ENCODE measurements at places on chromosomes 13 and 19.

DNA sequence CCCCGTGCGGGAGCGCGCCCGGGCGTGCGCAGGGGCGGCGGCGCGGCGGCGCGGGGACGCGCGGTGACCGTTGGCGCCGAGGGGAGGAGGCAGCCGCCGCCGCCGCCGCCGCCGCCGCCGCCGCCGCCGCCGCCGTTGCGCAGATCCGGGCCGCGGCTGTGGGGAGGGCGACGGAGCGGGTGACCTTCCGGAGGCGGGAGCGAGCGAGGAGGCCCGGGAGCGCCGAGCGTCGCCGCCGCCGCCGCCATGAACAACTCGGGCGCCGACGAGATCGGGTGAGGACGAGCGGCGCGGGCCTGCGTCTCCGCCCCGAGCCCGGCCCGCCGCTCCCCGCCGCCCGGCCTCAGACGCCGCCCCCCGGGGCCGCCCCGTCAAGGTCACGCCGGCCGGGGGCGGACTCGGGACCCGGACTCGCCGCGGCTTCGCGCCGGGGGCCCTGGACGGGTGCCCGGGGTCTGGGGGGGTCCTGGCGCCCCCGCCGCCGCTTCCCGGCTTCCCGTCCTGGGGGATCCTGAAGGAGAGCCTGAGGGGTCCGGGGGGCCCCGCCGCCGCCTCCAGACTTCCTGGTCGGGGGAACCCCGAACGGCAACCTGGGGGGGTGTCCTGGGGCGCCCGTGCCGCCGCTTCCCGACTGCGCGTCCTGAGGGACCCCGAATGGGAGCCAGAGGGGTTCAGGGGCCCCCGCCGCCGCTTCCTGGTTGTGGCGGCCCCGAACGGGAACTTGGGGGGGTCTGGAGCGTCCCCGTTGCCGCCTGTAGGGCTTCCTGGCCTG lies at the start of gene DAZAP1:
TSS of gene DAZAP1 (plus strand) at position 59 of the 772 bp plus-strand sequence. CDS start at position 247, 188 bp downstream.
- peak within 1 kb of the TSS; percentile 91 for H3K4me3 ChIP-seq
- H3K27me3 ChIP-seq = peaks cover 14% of the 10 kb centered on the region
- ATAC-seq = peak; percentile 67
- peaks cover 58% of the 10 kb centered on the region for H3K4me1 ChIP-seq

- peaks cover 9% of the 10 kb centered on the region for H3K4me1 ChIP-seq
- H3K27me3 ChIP-seq = peaks cover 26% of the 10 kb centered on the region
- no peak overlapping the region for H3K4me3 ChIP-seq
- H3K27ac ChIP-seq = no peak overlapping the region
These were observed 79.7 kb upstream of the MBNL2 start for GRCh38 chr13:97142452-97142851.

DNA sequence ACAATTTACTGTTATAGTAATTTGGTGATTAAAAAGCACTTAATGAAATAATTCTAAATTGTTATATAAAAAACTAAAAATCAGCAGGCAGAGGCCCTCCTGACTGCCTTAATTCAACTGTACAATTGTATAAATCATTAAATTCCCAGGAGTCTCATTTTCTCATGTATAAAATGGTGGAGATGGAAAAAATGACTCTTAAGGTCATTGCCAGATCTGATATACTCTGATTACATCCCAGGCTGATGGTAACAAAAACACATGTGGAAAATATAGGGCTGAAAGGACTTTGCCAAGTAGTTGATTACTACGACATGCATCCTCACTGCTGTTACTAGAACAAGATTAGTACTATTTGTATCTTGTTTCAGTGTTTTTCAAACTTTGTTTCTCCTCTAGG lies 1020.0 kb upstream of the SLC10A2 start:
- H3K4me1 ChIP-seq = no peaks in the 10 kb centered on the region
- no peak overlapping the region for H3K4me3 ChIP-seq
- ATAC-seq = no peak
- no peaks in the 10 kb centered on the region for H3K36me3 ChIP-seq
- no peaks in the 10 kb centered on the region for H3K27me3 ChIP-seq
- no peak overlapping the region for H3K27ac ChIP-seq

- H3K4me1 ChIP-seq = peaks cover 67% of the 10 kb centered on the region
- ATAC-seq = peak; percentile 90
- peak within 1 kb of the TSS; percentile 99 for H3K4me3 ChIP-seq
- no peaks in the 10 kb centered on the region for H3K27me3 ChIP-seq
These were observed at the start of gene HSH2D for GRCh38 chr19:16143399-16144215. HSH2D (plus strand) TSS chr19:16143685; CDS start chr19:16148751, 5,066 bp downstream.

DNA sequence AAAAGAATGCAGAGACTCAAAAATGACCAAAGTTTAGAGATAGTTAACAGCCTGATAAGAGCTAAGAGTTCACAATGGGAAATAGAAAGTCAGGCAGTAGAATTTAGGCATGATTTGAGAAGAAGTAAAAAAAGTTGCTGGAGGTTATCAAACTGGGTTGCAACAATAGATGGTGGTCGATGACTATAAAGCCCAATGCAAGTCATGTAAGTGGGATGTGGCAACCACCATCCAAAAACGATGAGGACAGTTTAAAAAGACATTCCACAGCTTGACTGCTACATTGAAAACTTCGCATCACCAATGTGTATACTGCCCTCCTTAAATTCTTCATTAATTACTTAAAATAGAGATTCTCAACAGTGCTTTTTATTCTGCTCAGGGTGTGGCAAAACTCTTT lies 19.7 kb downstream of the ELF1 start:
- H3K36me3 ChIP-seq = peaks cover 30% of the 10 kb centered on the region
- H3K27ac ChIP-seq = peak overlapping the region; percentile 9
- no peak for ATAC-seq
- H3K4me3 ChIP-seq = no peak overlapping the region
- no peaks in the 10 kb centered on the region for H3K27me3 ChIP-seq
- peaks cover 71% of the 10 kb centered on the region for H3K4me1 ChIP-seq

DNA sequence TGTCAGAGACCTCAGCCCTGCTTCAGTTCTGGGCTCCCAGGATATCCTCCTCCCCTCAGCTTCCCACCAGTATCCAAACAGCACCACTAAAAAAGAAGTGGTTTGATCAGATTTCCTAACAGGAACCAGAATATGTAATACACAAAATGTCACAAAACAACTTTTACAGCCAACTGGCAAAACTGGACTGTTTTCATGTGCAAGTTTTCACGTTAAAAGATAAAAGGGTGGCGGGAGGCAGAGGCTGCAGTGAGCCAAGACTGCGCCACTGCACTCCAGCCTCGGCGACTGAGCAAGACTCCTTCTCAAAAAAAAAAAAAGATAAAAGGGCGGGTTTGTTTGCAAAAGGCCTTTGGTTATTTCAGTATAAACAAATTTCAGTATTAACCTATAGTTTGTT lies 13.1 kb downstream of the PCID2 start:
- no peak overlapping the region for H3K27ac ChIP-seq
- no peaks in the 10 kb centered on the region for H3K4me1 ChIP-seq
- H3K4me3 ChIP-seq = no peak overlapping the region

DNA sequence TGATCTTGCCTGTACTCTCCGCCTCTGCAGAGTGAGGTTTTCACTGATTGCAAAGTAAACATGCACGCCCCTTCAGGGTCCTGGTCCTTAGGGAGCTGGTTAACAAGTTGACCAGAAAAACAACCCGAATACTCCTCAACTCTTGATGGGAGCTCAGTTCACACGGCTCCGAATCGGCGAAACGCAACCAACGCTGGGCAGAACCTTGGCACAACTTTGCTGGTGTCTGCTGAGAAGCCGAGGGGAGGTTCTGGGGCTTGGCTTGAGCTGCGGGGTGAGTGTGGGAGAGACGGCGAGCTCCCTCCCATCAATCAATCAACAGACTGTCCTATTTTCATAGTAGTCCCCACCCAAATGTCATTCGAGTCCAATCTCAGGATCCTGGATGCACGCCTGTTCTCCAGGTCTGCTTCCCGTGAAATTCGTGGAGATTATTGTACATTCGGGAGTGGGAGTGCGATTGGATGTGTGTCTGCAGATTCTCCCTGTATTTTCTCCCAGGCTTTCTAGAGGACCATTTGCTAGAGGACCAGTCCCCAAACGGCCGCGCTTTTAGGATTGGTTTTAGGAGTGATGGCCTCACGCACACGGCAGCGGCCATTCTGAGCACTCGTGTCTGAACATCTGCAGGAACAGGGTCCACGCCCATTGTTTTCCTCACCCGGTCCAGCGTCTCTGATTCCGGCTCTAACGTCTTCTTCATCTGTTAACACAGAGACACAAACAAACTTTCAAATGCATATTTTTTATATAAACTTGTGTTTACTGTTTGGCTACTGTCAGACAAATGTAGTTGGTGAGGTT lies 51.6 kb upstream of the F7 start:
- no peaks in the 10 kb centered on the region for H3K27me3 ChIP-seq
- no peak overlapping the region for H3K27ac ChIP-seq
- ATAC-seq = no peak
- H3K4me3 ChIP-seq = no peak overlapping the region
- H3K36me3 ChIP-seq = no peaks in the 10 kb centered on the region
- H3K4me1 ChIP-seq = no peaks in the 10 kb centered on the region

GRCh38 chr13:82330499-82330898 lies 1551.8 kb downstream of the SLITRK1 start:
- H3K36me3 ChIP-seq = no peaks in the 10 kb centered on the region
- H3K27me3 ChIP-seq = no peaks in the 10 kb centered on the region
- no peaks in the 10 kb centered on the region for H3K4me1 ChIP-seq
- no peak overlapping the region for H3K4me3 ChIP-seq
- no peak overlapping the region for H3K27ac ChIP-seq
- ATAC-seq = no peak

DNA sequence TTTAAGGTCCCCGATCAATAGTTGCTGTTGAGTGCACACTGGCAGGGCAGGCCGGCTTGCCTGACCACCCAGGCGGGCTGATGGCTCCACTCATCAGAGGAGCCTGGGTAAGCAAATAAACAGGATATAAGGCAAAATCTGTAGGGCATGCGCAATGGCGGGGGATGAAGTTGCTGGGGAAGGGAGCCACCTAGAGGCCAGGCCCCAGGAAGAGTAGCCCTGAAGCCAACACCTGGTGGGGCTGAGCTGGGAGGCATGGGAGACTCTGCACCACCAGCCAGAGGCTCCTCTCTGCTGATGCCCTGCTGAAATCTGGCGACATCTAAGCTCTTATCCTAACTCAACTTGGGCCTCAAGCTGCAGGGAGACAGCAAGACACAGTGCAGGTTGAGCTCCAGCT lies 324.3 kb downstream of the ZNF536 start:
- H3K4me1 ChIP-seq = no peaks in the 10 kb centered on the region
- H3K27ac ChIP-seq = no peak overlapping the region
- ATAC-seq = no peak
- no peaks in the 10 kb centered on the region for H3K36me3 ChIP-seq
- no peaks in the 10 kb centered on the region for H3K27me3 ChIP-seq

DNA sequence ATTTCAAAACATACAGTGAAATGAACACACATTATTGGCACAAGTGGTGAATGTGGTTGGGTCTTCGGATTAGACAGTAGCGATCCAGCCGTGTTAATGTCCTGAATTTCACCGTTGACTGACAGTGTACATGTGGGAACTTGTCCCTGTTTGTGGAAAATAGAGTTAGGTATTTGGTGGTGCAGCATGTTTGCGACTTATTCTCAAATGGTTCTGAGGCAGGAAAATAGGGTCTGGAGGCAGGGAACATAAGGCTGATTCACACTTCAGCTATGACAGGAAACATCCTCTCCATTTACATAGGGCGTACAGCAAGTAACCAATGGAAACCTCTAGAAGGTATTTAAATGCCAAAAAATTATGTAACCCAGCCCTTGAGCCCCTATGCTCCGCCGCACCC lies 4.2 kb downstream of the LGALS7B start:
- H3K4me1 ChIP-seq = no peaks in the 10 kb centered on the region
- no peak overlapping the region for H3K27ac ChIP-seq
- no peak for ATAC-seq
- H3K4me3 ChIP-seq = peak overlapping the region; percentile 12
- no peaks in the 10 kb centered on the region for H3K36me3 ChIP-seq
- H3K27me3 ChIP-seq = no peaks in the 10 kb centered on the region

DNA sequence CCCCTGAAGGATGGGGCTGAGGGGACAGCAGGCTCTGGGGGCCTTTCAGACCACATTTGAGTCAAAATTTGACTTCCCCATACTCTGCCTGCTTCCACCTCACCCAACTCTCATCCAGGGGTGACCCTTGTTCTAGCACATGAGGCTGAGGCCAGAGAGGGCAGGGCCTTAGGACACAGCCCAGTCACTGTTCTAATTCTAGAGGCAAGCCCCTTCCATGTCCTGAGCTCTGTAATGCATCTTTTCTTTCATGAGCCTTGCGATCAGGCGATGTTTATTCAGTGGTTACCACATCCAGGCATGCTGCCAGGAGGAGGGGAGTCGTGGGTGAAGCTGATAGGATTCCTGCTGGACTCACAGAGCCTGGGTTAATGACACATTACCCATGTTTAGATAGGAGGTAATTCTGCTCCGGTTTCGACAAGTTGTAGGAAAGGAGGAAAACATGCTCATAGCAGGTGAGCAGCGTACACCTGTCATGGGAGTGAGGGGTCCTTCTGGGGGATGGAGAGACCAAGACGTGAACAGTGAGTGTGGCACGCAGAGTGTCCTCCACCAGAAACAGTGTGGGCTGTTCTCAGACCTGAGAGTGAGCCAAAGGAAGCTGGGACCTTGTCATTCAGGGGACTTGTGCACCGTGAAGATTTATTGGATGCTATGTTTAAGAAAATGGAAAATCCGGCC lies 9.3 kb downstream of the RPS9 start:
- peaks cover 64% of the 10 kb centered on the region for H3K4me1 ChIP-seq
- H3K27me3 ChIP-seq = no peaks in the 10 kb centered on the region
- no peak for ATAC-seq

DNA sequence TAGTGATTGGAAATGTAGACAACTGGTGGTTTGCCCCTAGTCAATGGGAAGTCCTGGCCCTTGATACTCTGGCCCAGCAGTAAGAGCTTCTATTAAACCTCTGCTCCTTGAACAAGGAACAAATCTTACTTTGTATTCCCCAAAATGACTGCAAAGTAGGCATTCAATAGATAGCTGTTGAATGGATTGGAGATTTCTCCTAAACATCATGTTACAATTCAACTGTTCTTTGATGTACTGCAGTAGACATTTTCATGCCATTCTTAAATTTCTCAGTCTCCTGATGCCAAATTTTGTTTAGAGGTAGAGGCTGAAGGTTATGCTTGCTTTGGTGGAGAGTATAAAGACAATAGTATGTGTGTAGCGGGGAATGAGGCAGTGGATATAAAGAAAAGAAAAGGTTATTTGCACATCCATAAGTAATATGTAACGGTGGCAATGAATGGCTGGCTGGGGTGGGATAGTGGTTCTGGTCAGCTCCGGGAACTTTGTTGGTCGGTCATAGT lies 12.8 kb downstream of the MIR17HG start:
- H3K27me3 ChIP-seq = no peaks in the 10 kb centered on the region
- no peak overlapping the region for H3K4me3 ChIP-seq
- H3K36me3 ChIP-seq = peaks cover 31% of the 10 kb centered on the region
- no peak for ATAC-seq

GRCh38 chr13:111397202-111397880 lies 76.9 kb downstream of the TEX29 start:
- no peak overlapping the region for H3K27ac ChIP-seq
- no peak for ATAC-seq
- H3K4me3 ChIP-seq = no peak overlapping the region
- H3K4me1 ChIP-seq = no peaks in the 10 kb centered on the region
- H3K36me3 ChIP-seq = no peaks in the 10 kb centered on the region
- no peaks in the 10 kb centered on the region for H3K27me3 ChIP-seq

GRCh38 chr13:100540621-100541020 lies 48.0 kb downstream of the GGACT start:
- no peaks in the 10 kb centered on the region for H3K27me3 ChIP-seq
- no peak overlapping the region for H3K27ac ChIP-seq
- ATAC-seq = no peak
- no peak overlapping the region for H3K4me3 ChIP-seq
- peaks cover 7% of the 10 kb centered on the region for H3K4me1 ChIP-seq

- no peaks in the 10 kb centered on the region for H3K4me1 ChIP-seq
- no peak overlapping the region for H3K27ac ChIP-seq
- no peak for ATAC-seq
These were observed 134.3 kb downstream of the KDM4B start for GRCh38 chr19:5103061-5103701.
